ENCODE measurements at places on chromosomes 3 and 15.

DNA sequence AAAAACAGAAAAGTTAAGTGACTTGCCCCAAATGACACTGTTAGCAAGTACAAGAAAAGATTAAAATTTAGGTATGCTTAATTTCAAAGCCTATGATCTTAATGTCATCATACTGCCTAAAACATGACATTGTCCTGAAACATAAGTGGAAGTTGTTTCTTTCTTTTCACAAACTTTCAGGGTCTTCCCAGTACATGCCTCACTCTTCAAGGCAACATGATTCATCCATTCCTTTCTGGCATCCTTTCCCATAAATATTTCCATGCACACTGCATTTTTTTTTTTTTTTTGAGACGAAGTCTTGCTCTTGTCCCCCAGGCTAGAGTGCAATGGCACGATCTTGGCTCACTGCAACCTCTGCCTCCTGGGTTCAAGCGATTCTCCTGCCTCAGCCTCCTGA, 42.5 kb upstream of the KPNA4 start:
- no peak for DNase-seq

- no peak for DNase-seq
These were observed 53.3 kb downstream of the EFCAB12 start for GRCh38 chr3:129375099-129375498.

DNA sequence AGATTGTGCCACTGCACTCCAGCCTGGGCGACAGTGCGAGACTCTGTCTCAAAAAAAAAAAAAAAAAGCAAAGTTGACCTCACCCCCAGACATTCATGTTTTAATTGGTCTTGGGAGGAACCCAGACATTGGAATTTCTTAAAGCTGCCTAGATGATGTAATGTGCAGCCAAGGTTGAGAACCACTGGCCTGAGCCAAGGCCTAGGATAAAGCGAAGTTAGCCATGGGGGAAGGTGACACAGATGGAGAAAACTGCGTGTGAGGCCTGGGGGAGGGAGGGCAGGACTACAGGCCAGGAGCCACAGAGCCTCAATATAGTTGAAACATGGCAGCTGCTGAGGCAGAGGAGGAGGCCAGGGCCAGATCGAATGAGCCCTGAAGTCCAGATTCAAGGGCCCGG, 21.0 kb downstream of the GLB1 start:
- DNase-seq = no peak

DNA sequence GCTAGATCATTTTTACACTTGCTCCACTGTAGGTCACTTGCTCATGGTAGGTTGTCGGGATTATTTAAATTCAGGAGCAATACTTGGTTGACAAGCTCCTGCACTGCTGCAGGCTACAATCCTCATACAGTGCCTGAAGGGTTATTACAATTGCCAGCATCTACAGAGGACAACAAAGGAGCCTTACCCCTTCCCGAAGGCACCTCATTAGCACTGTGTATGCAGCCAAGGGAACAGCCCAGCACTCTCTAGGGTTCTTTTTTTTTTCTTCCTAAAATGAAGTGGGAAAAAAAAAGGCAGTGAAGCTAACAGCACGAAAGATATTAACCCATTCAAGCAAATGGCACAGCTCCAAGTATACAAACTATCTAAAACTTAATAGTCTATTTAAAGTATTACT, 142.7 kb downstream of the ULK4 start:
- DNase-seq = no peak

GRCh38 chr3:130823241-130823884, 70.5 kb upstream of the ATP2C1 start:
- DNase-seq = no peak
